Fibroblast of pulmonary artery (primary cell): ENCODE measurements at places on chromosomes 12 and 14.

- peak; percentile 74 for DNase-seq
Measured at GRCh38 chr14:51939755-51940301, 49.5 kb upstream of the RTRAF start.

- no peak for DNase-seq
Measured at GRCh38 chr12:24555730-24556129, 393.2 kb downstream of the BCAT1 start.

DNA sequence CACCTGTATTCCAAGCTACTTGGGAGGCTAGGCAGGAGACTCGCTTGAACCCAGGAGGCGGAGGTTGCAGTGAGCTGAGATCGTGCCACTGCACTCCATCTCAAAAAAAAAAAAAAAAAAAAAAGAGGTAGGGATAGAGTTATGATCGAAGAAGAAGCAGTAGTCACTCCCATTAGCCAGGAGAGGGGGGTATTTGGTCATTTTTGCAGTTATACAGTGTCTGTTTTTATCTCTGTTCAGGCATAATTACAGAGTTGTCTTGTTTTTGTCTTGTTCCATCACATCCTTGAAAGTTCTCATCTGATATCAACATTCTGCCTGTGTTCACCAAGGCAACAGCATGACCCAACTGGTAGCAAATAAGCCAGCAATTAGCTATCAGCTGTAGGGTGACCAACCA, 98.5 kb upstream of the TMPO start:
- DNase-seq, result peak; percentile 84

GRCh38 chr12:8860165-8860961, 37.9 kb downstream of the A2ML1 start:
- peak; percentile 67 for DNase-seq

- no peak for DNase-seq
Measured at GRCh38 chr12:15535352-15535781, 213.1 kb downstream of the PTPRO start.

GRCh38 chr12:47757364-47757839, 1.3 kb downstream of the RAPGEF3 start:
- DNase-seq, result no peak

DNA sequence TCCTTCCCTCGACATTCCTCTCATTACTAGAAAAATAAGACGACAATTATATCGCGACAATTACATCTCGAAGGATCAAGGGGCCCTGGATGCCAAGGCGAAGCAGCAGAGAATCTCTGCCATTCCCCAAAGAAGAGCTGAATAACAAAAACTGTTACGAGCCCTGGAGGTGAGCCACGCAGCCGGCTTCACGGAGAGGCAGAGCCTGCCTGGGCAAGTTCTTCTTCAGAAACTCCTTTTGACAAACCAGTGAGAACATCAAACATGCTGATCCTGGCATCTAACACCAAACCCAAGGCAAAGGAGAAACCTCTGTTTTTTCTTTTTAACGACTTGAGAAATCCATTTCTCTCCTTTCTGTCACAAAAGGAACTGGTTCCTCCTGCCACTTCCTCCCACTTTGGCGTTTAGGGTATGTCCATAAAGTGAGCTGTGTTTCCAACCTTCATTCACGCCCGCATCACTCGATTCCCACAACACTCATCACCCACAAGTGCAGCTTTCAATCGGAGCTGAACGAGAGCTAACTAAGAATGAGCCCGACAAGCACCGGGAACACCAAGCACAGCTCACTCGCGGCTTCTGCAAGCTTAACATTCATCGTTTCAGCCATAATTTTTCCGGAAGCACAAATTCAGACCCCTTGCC, 21.5 kb downstream of the CCDC88C start:
- no peak for DNase-seq

DNA sequence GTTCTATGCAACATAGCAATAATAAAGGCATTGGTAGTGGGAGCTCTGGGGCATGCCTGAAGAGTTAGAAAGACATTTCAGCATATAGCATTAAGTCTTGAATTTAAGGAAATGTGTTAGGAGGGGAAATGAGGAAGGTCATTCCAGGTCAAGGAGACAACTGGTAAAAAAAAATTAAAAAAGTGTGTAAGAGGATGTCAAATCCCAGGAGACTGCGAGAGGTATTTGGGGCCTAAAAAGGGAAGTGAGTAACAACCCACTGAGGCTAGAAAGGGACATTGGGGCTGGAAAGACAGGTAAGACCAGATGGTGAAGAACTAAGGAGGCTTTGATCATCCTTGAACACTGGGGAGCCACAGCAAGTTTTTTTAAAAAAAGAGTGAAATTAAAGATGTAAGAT, 152.9 kb downstream of the SLC25A21 start:
- no peak for DNase-seq

DNA sequence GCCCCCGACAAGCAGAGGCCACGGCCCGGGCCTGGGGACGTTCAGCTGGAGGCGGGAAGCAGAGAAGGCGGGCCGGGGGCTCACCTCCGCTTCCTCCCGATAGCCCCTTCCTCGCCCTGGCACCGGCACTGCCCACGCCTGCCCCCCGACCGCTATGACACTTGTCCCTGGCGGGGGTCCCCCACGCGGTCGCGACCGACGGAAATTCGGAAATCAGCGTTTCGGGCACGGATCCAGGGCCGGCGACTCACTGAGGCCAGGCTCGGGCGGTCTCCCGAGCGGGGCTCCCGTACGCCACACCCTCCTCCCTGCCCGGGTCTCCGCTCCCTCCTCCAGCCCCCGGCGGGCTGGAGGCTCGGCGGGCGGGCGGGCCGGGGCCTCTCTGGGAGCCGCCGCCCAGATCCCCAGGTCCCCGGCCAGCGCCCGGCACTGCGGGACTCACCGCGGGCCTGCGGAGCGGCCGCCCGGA, 581 bp downstream of the PITPNM2 start:
- DNase-seq, result no peak

GRCh38 chr12:109513051-109513450, 35.6 kb downstream of the UBE3B start:
- no peak for DNase-seq

DNA sequence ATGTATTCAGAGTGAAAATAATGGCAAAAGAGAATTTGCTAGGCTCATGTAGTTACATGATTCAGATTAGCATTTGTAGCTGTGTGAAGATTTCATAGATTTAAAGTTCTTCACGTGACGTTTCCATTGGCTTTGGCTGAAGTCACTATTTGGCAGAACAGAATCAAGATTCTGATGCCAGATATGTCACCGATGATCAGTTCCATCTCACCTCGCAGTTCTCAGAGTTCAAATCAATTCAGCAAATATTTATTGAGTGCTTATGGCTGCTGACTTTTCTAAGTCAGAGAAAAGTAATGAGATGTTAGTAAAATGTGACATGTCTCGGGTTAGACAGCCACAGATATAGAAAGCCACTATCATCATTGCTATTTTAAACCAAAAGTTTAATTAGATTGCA, 28.4 kb downstream of the ALX1 start:
- DNase-seq, result no peak

DNA sequence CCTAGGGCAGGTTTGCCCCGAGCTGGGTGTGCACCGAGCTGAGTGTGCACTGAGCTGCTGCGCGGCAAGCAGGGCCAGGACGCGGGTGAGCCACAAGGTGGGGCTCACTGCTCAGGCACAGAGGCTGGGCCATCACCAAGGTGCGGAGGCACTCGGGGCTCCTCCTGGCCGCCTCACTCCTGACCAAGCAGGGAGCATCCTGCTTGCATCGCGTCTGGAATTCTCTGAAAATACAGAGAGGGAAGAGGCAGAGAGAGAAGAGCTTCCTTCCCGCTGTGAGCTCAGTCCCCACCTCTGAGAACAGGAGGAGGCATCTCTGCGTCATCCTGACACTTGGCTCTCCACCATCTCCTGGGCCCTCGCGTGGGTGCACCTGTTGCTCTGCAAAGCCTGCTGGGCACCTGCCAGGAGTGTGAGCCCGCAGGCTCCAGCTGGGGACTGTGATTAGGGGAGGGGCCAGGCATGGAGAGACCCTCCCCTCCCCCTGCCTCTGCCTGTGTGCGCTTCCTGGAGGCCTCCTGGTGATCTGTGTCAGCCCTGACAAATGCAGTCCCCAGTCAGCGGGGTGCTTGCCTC, 116.3 kb downstream of the GLT1D1 start:
- no peak for DNase-seq

DNA sequence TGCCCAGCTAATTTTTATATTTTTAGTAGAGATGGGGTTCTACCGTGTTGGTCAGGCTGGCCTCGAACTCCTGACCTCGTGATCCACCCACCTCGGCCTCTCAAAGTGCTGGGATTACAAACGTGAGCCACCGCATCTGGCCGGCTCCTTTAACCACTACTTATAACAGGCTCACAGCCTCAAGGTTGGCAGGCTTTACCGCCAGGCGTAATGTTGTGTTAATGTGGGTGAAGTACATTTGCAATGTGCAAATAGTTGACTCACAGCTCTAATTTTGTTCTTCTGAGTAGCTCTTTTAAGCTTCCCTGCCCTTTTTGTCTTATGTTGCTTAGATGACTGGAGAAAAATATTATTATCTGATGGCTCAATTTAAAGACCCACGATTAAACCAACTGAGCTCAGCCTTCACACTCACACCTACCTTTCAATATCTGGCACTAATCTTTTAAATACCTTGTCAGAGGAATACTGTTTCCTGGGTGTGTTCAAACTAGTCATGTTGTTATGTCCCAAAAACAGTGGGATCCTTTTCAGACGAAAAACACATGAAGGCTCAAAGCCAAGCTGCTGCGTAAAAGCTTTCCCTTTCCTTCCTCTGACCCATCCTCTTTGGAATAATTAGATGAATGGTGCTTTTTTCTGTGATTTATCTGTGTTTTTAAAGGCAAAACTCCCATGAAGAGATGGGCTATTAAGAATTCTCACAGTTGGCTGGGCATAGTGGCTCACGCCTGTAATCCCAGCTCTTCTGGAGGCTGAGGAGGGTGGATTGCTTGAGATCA, 57.2 kb upstream of the USP44 start:
- DNase-seq, result peak; percentile 54

DNA sequence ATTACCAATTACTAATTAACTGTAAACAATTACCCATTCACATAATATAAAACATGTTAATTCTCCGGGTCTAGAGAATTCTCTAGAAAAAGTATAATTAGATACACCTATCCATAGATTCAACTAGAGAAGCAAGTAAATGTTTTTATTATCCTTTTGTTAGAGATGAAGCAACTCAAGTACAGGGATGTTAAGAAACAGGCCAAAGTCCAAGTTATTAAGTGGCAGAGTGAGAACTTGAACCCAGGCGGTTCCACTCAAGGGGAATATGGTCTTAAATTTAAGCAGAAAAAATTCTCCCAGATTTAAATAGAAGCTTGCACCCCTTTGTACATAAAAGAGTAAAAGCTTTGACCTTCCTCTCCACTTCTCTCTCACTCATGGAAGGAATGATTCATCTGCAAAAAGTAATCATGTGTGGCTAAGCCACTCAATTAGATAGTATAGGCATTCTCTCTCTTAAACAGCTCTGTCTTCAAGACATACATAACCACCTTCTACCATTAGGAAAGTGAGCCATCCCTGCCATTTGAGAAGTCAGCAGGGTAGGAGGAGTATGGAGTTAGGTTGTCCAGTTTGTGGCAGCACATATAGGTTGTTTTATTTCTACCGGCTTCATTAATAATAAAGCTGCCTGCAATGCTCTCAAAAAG, 34.1 kb downstream of the ERGIC2 start:
- DNase-seq, result no peak

DNA sequence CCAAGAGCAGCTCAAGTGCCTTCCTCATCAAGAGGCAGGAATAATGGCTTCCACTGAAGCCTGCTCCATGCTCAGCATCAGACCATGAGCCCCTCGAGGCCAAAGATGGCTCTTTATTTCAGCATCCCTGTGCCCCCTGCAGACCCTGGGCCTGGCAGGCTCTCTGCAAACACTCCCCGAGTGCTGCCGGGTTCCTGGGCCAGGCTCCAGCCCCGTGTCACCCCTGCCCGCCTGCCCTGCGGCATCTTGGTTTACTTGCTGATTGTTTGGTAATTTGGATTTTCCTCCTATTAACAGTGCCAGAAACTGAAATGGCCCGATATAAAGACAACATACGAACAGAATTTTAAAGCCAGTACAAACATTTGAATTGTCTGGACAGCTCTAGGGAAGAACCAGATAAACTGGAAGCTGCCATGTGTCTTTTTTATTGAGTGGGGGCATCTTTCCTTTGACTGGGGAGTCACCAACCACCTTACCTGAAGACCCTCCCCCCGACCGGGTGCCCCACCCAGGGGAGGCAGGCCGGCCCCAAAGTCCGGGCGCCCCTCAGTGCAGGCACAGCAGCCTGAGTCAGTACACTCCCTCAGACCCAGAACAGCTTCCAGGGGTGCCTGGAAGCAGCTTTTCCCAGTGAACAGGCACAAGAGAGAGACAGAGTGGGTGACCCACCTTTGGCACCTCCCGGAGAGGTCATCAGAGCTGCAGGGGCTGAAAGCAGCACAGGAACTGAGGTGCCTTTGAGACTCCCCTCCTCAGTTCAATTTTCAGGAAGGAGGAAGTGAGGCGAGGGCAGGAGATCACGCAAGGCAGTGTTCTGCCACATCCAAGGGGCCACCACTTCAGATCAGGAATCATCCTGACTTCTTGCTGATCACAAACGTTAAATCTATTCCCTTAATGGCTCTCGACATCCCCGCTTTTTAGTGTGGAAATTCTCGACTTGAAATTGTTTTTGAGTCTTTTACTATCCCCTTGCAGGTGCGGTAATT, 30.6 kb downstream of the ITPK1 start:
- no peak for DNase-seq

DNA sequence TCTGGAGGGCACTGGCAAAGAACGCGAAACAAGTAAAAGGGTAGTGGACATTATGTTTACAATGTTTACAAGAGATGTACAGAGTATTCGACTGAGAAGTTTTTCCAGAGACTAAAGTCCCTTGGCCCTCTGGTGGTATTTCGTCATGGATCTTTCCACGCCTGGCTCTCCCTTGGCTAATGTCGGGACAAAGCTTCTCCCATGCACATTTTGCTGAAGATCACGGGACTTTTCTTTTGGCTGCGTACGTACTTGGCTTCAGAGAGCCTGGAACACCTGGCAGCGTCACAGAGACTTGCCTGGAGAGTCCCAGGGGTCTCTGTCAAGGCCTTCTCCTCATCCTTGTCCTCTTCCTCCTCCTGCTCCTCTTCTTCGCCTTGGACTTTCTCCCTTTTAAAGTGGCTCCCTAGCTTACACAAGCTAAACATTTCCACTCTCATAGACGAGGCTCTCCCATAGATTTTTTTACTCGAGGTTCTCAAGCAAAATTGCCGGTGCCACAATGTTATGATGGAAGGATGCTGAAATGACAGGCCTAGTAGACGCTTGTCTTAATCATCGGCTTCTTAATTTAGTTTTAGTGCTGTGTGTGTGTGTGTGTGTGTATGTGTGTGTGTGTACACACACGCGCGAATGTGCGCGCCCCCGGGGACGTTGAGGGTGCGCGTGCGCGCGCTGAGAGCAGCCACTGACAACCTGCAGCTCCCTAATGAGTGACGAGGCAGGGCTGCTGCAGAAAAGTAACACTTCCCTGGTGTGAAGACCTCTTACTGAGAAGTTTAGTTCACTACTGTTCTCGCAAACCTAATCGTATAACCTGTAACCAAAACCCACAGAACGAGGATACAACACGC, 4.9 kb upstream of the FOXG1 start:
- DNase-seq, result no peak

- DNase-seq, result no peak
Measured at GRCh38 chr12:12974211-12974610, 22.2 kb upstream of the GPRC5D start.
